ENCODE measurements at places on chromosomes 5 and 9.

DNA sequence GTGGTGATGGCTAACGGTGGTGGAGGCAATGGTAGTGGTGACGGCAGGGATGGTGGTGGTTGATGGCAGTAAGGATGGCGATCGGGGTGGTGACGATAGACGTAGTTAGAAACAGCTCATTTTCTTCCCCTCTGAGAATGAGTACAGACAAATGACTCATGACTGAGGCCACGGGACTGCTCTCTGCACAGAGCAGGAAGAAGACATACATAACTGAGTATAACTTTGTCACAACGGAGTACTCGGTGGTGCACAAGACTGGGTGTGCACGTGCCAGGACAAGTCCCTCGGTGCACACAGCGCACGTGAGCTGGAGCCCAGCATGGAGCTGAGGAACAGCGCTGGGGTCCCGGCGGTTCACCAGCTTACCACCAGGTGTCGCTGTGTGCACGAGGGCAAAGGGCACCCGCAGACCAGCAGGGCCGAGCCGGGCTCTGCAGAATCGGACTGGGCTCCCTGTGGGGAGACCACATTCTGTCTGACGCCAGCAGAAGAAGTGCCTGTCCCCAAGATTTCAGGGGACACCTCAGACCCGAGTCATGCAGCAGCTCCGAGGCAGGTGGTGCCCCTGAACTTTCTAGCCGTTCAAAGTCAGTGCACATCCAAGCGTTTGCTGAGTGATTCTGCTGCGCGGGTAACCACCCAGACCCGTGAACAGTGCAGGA, 188.6 kb downstream of the FSTL4 start:
- peak; percentile 26 for DNase-seq

DNA sequence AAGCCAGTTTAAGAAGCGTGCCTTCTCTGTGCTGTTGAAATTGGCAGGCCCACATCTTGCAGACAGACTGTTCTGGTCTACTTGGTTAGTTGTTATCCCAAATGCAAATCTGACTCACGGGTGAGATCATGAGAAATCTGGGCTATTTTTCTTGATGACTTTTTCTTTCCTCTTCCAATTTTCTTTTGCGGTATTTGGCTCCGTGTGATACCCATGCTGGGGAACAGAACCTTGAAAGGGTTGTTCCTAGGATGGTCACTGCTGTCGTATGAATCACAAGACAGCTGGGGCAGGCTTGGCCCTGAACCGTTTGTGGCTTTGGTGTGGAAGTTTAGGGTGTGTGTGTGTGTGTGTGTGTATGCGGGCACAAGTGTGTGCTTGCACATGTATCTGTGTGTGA, 24.6 kb downstream of the PDZD2 start:
- DNase-seq: no peak

DNA sequence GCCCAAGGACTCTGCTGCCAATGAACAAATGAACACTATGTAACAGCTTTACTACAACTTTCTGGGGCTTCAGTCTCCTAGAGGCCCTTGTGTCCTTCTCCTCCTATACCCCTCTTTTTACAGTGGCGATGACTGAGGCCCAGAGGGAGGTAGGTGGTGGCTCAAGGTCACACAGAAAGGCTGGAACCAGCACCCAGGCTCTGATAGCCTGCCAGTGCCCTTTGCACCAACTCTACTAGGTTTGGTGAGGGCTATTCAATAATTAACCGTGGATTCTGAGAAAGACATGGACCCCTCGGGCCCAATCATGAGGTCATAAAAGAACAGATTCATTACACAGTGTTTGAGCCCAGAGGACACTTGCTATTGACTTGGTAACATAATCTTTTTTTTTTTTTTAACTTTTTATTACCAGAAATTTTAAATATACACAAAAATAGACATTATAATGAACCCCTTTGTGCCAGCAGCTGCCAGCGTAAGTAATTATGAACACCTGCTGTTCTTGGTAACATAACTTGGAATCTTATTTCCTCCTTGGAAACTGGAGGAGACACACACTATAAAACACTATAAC, 6.1 kb upstream of the ALDH1B1 start:
- no peak for DNase-seq

DNA sequence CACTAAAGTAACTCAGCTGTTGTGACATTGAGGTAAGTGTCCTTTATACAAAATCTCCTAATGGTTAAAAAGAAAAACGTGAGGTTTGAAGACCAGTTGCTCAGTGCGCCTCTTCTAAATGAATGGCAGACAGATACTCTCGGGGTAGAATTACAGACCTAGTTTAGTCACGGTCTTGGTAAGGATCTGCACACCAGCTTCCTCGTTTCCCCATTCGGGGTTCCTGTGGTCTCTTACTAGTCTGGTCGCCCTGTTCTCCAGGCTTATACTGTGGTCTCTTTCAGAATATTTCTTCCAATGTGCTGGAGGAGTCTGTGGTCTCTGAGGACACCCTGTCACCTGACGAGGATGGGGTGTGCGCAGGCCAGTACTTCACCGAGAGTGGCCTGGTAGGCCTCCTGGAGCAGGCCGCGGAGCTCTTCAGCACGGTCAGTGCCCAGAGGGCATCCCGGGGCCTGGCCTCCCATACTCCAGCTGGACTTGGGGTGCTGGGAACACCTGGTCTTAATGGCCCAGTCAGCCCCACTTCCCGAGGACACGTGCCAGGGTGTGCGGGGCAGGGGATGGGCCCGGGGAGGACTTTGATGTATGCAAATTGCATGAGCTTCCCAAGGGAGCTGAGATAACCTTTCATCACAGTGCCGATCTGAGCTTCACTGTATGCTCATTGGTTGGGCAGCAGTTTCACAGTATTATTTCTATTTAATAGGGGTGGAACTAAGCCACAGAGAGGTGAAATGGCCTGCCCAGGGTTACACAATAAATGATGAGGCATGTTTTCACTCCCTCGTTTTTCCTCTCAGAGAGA, 224.5 kb downstream of the DOCK8 start:
- DNase-seq: no peak

Data from stimulated activated CD4-positive, alpha-beta T cell treated with anti-CD3 and anti-CD28 coated beads, Interleukin-1b, Interleukin-23, amount 100 ng/mL, for 1 hour (primary cell).